ENCODE measurements at places on chromosomes 5 and 9. TPM values are rescaled to one million over a fixed set of nuclear protein-coding genes. Genes with fewer than 3 reads are reported as not detected.
A peak's percentile ranks its signal among the peaks of the same experiment; 100 is the strongest.

- DNase-seq: no peak
These were observed 9.1 kb downstream of the PTCH1 start for GRCh38 chr9:95507464-95508241.

GRCh38 chr5:17258431-17258830 lies 41.0 kb downstream of the BASP1 start:
- no peak for DNase-seq

- DNase-seq: no peak
These were observed 33.6 kb downstream of the TNFAIP8 start for GRCh38 chr5:119389288-119390030.

DNA sequence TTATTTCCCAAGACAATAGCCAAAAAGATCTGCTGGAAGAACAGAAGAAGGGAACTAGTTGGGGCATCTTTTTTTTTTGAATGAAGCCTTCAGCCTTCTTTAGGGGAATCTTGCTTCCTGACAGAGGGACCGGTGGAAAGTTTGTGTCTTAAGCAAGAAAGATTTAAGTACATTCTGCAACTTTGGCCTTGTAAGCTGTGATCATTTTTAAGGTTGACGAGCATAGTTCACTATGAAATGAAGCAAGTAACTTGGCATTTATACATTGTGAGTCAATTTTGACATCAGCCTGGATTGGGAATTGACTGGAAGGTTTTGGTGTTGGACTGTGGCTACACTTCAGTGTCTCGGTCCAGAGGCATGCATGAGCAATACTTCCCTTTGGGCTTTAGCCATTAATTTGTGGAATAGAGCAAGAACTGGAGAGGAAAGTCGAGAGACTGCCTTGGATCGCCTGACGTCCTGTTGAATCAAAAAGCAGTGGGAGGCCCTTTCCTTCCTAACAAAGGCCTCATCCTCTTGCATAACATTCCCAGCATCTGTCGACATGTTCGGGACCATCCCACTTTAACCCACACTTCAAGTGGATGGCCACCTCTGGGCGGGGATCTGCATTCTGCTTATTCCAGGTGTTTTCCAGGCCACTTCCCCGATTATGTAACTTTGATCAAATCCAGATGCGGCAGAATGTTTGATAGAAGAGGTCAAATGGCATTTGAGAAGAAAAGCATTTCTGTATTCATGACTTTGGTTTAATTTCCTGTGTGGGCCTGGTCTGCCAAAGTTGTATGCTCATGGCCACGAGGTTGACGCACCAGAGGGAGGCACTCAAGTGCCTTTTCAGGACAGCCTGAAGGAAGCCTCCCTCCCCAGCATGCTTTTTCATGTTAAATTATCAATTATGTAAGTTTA lies 12.5 kb downstream of the ABL1 start:
- DNase-seq: peak; percentile 88

GRCh38 chr9:38417003-38417945 lies 7.0 kb downstream of the IGFBPL1 start:
- DNase-seq: no peak

GRCh38 chr9:17135295-17136160 lies 688 bp downstream of the CNTLN start:
- DNase-seq: no peak

GRCh38 chr5:127967983-127968592 lies 115.5 kb upstream of the SLC12A2 start:
- no peak for DNase-seq

GRCh38 chr5:78523314-78524193 lies 125.0 kb downstream of the LHFPL2 start:
- peak; percentile 93 for DNase-seq

- no peak for DNase-seq
These were observed 592 bp downstream of the UBAP2 start for GRCh38 chr9:34047864-34048726.

DNA sequence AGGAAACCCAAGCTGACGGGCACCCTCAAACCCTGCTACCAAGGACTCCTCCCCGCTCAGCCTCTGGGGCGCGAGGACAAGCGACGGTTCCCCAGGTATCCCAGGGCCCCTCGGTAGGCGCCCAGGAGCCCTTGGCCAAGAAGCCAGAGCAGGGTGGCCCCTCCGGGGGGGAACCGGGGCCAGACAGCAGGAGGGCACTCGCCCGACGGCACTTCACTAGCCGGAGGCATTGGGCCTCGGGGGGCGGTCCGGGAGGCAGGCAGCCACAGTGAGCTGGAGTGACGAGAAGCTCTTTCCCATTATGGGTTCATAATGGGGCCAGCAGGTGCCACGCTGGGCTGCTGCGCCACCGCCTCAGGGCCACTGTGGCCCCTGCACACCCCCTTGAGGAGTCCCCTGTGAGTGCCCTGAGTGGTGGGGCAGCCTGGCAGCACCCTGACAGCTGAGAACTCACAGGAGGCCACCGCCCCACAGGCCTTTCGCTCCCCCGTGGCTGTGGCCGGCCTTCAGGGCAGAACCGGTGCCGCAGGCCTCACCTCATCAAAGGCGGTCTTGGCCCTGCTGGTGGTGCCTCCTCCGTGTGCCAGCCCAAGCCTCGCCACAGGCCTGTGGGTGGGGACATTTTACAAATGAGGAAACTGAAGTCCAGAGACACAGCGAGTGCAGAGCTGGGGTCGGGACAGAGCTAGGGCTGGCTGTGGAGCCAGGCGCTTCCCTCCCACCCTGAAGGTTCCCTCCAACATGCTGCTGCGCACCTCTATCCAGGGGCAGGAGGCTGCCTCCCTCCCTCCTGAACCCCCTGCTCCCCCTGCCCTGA lies 68.7 kb downstream of the PSMB7 start:
- DNase-seq: no peak

DNA sequence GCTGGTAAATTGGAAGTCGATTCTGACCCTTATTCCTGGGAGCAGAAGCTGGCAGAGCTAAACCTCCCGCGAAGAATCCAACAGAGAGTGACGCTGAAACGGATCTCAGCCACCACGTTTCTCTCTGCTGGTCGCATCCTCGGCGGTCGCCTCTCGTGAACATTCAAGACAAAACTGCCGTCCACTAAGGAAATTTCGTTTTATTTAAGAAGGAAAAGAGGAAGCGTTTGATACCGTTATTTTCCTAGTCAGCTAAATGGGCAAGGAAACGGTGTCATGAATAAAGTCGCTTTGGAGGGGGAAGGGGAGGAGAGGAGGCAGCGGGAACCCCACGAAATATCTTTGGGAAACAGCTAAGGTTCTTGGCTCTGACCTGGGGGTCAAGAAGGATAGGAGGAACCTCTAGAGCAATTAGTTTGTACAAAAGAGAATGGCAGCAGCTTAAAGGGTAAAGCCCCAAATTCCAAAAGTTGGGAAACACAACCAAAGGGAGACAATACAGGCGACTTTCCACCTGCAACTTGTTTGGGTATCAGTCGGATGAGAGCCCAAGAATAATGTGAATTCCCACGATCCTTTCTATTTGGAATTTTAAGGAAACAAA lies 1.9 kb downstream of the FOXB2 start:
- DNase-seq: no peak

- no peak for DNase-seq
These were observed 59.8 kb upstream of the RFX3 start for GRCh38 chr9:3585606-3586005.

DNA sequence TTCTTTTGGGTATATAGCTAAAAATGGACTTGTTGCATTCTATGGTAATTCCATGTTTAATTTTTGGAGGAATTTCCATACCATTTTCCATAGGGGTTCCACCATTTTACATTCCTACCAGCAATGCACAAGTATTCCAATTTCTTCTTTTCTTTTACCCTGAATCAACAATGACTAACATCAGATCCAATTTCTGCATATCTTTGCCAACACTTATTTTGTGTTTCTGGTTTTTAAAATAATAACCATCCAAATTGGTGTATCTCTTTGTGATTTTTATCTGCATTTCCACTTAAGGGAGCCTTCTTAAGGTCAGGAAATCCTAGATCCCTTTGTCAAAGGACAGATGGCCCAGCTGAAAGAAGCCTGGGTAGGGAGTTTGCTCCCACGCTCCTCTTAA lies 29.5 kb upstream of the SMU1 start:
- no peak for DNase-seq

- DNase-seq: no peak
These were observed 62.8 kb upstream of the LMX1B start for GRCh38 chr9:126550891-126551351.

GRCh38 chr5:115264786-115265185 lies 2.1 kb upstream of the PGGT1B start:
- no peak for DNase-seq

TNFSF8 gene
- total RNA-seq: not detected

PCDHGB6 gene
- total RNA-seq: 6.2 TPM

NME5 gene
- total RNA-seq: 5.8 TPM

SUB1 gene
- 228 TPM for total RNA-seq

CCDC192 gene
- total RNA-seq: not detected

ORM2 gene
- not detected for total RNA-seq

TLX3 gene
- not detected for total RNA-seq

PDE6A gene
- not detected for total RNA-seq

PCDHGA6 gene
- total RNA-seq: 6.6 TPM

GPRIN1 gene
- 13.1 TPM for total RNA-seq

PRLR gene
- total RNA-seq: not detected

CD72 gene
- not detected for total RNA-seq

IFNK gene
- not detected for total RNA-seq
